Islet precursor cell (in vitro differentiated cells): ENCODE measurements at places on chromosomes 6 and 20.

DNA sequence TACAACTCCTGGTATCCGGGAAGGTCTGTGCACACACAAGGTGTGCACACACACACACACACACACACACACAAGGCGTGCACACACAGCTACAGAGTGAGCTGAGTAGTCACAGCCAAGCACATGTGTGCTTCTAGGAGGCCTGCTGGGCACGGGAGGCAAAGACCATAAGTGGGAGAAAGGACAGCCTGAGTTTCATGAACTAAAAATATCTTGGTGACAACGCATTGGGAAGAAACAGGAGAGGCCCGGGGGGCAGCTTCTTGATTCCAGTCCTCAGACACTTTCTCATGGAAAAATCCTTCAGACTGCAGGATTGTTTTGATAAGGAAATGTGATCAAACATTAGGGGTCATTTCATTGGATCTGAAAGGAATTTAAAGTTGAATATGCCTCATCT is 2.6 kb downstream of the TRAF3IP2 start:
- no peak for DNase-seq

DNA sequence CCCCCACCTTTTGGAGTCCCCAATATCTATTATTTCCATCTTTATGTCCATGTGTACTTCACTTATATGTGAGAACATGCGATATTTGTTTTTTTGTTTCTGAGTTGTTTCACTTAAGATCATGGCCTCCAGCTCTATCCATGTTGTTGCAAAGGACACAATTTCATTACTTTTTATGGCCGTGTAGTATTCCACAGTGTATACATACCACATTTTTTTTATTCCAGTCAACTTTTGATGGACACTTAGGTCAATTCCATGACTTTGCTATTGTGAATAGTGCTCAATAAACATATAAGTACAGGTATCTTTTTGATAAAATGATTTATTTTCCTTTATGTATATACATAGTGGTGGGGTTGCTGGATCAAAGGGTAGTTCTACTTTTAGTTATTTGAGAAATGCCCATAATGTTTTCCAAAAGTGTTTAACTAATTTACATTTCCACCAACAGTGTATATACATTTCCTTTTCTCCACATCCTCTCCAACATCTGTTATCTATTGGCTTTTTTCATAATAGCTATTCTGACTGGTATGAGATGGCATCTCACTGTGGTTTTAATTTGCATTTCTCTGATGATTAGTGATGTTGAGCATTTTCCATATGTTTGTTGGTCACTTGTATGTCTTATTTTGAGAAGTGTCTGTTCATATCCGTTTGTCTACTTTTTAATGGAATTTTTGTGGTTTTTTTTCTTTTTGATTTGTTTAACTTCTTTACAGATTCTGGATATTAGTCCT is 34.0 kb upstream of the COL10A1 start:
- no peak for DNase-seq

DNA sequence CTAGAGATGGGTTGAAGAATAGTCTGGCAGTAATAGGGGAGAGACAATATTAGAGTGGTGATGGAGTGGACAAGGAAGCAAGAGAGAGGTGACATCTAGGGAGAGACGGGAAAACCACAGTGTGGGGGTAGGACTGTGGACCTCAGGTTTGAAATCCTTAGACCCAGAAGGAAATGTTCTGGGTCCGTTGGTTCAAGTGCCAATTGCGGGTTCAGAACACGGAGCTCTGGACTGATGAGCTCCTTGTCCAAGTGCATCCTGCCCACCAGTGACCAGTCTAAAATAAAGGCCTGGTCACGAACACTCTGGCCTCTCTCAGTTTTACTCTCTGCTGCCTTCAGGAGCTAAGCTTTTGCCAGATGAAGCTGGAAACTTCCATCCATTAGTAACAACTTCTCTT is 174.0 kb downstream of the LINC00237 start:
- no peak for DNase-seq

GRCh38 chr6:132708771-132709170 is 5.1 kb downstream of the VNN1 start:
- DNase-seq: no peak

DNA sequence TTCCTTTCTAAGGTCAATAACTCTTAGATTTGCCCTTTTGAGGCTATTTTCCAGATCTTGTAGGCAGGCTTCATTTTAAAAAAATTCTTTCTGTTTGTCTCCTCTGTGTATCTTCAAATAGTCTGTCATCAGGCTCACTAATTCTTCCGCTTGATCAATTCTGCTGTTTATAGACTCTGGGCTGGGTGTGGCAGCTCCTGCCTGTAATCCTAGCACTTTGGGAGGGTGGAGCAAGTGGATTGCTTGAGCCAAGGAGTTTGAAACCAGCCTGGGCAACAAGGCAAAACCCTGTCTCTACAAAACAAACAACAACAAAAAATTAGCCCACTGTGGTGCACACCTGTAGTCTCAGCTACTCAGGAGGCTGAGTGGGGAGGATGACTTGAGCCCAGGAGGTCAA is 40.0 kb upstream of the SCP2D1 start:
- no peak for DNase-seq

GRCh38 chr20:63016514-63017075 is 9.8 kb upstream of the BHLHE23 start:
- DNase-seq: no peak

GRCh38 chr6:139126255-139126654 is 8.6 kb upstream of the HECA start:
- DNase-seq: no peak

- DNase-seq: no peak
Measured at GRCh38 chr6:112017169-112017568, 36.7 kb upstream of the CCN6 start.

DNA sequence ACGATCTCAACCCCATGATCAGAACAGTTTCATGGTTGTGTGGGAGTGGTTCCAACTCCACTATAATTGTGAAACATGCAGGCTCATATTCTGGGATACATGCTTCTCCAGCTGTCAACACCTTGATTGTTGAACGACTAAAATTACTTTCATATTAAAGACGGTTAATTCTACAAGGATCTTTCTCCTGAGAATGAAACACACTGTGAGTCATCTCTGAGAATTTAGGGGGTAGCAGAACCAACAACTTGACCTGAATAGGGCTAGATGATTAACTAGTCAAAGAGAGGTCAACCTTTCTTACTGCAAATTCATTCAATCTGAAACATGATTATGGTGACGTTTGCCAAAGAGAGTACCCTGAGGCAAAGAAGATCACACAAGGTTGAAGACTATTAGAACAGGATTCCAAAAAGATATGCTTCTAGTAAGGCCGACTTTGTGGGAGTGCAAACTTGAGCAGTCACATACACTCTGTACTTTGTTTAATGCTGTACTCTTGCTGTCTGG is 175.2 kb upstream of the CITED2 start:
- no peak for DNase-seq

DNA sequence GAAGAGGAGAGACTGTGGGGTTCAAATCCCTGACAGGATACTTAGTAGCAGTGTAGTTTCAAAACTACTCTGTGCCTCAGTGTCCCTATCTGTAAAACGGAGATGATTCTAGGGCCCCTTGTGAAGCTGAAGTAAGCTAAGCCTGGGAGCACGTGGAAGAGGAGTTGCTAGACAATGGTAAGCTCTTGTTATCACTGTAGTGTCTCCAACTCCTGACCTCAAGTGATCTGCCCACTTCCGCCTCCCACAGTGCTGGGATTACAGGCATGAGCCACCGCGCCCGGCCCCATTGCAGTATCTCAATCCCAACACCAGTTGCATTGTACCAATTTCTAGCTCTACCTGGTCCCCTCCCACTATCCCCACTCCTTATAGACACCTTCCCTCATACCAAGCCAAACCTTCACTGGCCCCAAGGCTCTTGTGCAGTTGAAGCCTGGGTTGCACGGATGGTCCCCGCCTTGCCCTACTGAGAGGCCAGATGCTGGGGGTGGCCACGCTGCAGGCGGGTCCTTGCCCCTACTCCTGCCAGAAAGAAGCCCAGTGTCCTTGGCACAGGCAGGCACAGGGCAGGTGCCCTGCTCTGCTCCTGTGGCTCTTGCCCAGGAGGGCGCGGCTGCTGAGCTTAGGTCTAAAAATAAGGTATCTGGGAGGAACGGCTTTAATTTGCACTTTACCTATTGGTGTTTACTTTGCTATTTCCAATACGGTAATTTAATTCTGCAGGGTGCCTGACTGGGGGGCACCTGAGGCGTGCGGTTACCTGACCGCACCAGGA is 118.1 kb downstream of the VEGFA start:
- DNase-seq: no peak

DNA sequence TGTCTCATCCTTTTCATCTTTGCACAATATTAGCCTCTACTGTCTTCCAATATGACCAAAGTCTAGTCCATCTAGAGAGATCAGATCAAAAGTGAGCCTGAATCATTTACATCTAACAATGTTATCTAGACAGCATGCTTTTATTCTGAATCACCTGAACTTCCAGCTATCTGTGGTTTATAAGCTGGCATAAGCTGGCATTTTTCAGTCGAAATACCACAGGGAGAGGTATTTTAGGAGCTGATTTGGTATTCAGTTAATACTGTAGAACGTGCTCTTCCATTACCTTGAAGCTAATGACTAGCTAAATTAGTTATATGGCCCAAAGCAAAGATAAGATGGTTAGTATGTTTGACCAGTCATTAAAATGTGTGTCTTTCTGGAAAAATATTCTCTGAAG is 188.3 kb upstream of the AGPAT4 start:
- DNase-seq: no peak

DNA sequence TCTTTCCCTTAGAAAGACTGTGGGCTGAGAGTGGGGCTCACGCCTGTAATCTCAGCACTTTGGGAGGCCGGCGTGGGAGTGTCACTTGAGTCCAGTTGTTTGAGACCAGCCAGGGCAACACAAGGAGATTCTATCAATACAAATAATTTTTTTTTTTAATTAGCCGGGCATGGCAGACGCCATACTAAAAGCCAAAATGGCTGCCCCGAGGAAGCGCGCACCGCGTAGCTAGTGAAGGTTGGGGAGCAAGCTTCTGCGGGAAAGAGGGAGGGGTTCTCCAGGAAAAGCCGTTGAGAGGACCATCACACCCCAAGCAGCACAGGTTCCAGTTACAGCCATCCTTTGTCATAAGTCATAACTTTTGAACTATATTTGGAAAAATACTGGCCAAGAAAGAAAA is 21.3 kb upstream of the PNRC1 start:
- DNase-seq: no peak

DNA sequence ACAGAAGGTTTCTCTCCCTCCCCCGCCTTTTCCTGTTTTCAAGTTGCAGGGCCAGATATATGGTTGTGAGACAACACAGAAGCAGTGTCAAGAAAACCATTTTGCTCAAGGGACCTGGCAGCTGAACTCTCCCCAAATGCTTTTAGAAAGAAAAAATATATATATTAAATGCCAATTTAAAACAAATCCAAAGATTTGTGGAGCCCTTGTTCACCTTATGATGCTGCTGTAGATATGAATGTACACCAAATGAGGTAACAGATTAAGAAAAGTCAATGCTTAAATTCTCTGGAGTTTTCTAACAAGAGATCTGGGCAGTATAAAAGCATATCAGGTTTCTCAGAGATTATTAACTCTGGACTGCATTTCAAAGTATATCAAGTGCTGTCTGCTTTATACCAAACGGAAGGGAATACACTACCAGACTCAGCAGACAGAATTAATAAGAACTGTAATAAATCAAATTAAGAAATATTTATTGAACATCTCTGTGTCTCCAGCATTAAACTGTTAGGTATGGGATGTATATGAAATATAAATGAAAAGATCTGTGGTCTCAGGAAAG is 357.5 kb downstream of the HDGFL1 start:
- peak; percentile 67 for DNase-seq

DNA sequence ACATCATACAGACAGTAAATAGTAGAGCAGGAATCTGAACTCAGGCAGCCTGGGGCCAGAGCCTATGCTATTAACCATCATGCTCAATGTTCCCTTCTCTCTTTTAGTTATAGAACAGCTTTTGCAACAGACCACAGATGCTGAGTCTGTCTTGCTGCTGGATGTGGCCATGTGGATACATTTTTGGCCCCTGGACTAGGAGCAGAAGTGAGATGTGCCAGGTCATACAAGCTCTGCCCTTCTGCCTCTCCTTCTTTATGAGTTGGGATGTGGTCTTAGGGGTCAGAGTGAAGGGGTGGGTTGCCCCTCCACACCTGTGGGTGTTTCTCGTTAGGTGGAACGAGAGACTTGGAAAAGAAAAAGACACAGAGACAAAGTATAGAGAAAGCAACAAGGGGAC is 14.6 kb upstream of the AARS2 start:
- no peak for DNase-seq

DNA sequence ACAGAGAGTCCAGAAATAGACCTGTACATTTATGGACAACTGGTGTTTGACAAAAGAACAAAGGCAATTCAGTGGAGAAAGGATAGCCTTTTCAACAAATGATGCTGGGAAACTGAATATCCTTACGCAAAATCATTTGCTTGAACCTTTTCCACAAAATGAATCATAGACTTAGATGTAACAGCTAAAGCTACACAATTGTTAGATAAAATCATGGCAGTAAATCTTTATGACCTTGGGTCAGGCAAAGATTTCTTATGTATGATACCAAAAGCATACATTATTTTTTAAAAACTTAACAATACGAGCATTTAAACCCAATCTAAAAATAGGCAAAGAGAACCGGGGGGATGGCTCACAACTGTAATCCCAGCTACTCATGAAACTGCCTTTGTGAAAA is 73.5 kb upstream of the DST start:
- DNase-seq: no peak

GRCh38 chr6:105769197-105769596 is 316.9 kb upstream of the PRDM1 start:
- DNase-seq: no peak

DNA sequence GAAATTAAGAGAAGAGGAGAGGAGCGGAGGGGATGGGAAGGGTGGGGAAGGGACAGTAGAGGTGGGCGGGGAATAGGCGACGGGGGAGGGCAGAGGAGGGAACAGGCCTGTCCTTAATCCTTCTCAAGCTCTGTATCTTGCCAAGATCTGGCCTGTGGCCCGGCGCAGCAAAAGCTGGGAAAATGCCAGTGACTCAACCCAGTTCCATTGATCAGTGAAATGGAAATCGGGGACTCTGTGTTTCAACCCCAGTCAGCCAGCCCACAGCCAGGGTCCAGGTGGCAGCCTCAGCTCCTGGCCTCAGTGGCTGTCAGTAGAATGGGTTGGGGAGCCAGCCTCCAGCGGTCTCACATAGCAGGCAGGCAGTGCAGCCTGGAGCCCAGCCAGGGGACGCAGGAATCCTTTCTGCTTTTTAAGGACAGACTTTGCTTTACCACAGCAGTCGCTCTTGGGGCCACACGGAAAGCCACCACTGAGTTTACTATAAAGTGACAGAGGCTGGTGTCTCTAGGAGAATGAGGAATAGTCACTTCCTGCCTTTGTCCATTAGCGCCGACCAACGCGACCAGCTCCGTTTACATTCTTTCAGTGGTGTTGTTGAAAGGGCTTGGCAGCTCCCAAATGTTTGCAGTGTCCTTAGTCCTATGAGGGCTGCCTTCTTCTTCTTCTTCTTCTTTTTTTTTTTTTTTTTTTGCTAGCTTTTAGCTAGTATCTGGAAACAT is 128.0 kb downstream of the RIN2 start:
- DNase-seq: peak; percentile 89

GRCh38 chr20:59665656-59666555 is 61.6 kb downstream of the PHACTR3 start:
- DNase-seq: peak; percentile 31
